ENCODE measurements at places on chromosomes 5 and 9. TPM values are rescaled to one million over a fixed set of nuclear protein-coding genes. Genes with fewer than 3 reads are reported as not detected.
A peak's percentile ranks its signal among the peaks of the same experiment; 100 is the strongest.

DNA sequence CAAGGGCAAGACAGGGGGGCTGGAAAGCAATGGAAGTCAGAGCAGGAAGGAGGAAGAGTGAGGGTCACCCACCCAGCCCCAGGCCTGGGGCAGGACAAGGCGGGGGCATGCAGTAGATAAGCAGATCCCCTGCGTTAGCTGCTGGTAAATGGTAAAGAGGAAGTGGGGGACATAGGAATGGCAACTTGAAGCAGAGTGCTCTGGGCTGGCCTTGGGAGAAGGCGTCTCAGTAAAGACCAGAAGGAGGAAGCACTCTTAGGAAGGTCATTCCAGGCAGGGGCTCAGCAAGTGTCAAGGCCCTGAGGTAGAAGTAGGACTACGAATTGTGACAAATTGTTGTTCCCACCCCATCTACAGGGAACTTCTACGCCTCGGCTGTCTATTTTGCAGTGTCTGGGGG is 15.1 kb downstream of the TCOF1 start:
- no peak for DNase-seq

DNA sequence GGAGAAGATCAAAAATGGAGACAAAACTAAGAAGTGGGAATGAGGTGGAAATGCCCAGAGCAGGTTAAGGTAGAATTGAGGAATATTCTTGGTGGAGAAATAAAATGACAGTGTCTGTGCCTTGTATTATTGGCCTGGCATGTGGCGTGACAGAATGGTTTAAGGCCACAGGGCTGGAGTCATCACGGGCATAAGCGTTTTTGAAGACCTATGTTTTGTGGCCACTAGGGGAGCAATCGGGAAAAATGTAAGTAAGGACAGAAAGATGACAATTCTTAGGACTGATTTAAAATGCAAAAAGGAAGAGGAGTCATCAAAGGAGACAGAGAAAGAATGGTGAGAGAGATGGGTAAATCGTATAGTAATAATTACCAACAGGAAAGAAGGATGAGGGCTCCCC is 72.2 kb upstream of the EPB41L4A start:
- DNase-seq: no peak

DNA sequence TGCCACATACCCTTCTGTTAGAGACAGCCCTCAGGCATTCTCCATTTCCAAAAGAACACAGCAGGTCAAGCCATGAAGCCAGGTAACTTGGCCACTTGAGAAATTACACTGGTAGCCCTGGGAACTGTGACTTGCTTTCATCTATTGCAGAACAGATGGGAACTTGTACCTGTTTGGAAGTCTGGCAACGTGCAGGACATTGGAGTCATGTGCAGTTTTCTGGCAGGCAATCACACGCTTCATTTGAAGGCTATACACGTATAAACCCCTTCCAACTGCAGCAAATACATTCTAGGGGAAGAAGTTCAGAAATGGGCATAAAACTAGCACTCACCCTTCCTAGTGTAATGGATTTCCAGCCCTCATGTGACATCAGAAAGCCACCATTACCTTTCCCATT is 54.0 kb downstream of the WDR41 start:
- DNase-seq: no peak

DNA sequence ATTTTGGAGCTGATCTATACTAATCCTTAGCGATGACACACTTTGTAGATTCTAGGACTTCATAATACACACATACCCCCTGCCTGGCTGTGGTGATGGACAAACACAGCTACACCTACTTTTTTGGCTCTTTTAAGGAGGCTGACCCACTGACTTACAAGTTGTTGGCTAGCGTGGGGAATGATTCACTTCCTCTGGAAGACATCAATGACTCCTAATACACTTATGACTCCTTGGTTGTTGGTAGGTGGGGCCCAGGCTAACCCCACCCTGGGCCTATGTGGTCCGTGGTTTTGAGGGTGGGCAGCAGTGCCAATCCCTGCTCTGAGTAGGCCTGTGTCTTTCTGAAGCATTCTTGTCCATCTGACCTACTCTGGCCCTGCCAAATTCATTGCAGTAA is 144.4 kb downstream of the SLC12A2 start:
- no peak for DNase-seq

DNA sequence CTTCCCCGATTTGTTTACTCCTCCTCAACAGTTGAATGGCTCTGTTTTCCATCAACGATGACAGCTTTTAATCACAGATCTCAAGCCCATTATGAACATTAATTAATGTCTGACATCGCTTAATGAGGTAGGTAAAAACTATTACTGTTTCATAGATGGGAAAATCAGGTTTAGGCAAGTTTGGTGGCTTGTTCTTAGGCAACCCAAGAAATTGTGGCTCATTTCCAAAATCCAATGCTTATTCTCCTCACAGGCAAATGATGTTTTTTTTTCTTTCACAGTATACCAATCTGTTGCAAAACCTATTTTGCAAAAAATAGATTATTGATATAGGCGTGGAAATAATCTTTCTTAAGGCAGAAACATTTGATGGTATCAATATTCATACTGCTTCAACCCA is 70.8 kb upstream of the CHD1 start:
- DNase-seq: no peak

- no peak for DNase-seq
Observed at GRCh38 chr9:114694719-114695269, 12.8 kb upstream of the TEX48 start.

The CCDC192 gene
- not detected for total RNA-seq

DNA sequence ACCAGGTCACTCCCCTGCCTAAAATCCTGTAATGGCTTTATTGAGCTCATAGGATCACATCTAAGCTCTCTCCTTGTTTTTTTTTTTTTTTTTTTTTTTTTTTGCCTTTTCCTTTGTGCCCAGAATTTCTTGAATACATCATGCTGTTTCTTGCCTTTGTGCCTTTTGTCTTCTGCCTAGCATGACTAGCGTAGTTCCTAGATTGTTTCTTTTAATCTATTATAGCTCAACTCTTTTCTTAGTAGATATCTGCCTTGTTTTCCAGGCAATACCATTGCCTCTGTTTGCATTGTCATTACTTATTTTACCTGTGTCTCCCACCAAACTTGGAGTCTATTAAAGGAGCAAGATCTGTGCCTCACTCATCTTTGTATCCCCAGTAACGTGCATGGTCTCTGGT is 106.1 kb upstream of the C9orf72 start:
- DNase-seq: no peak

- DNase-seq: peak; percentile 75
Observed at GRCh38 chr9:98986866-98987651, 43.4 kb downstream of the COL15A1 start.

- no peak for DNase-seq
Observed at GRCh38 chr5:110752953-110753352, 14.1 kb downstream of the SLC25A46 start.

DNA sequence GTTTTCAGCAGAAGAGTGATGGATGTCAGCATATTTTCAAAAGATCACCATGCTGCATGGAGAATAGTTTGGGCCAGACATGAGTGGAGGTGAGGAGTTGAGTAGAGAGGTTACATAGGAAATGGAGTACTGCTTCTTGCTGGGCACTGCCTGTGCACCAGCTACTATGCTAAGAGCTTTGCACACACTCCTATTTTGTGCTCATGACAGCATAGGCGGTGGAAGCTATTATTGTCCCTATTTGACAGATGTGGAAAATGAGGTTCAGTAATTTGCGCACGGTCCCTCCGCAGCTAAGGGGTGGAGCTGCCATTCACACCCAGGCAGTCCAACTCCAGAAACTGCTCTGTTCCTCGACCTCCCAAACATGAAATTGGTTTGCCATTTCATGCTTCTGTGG is 67.8 kb downstream of the ENTREP1 start:
- no peak for DNase-seq

DNA sequence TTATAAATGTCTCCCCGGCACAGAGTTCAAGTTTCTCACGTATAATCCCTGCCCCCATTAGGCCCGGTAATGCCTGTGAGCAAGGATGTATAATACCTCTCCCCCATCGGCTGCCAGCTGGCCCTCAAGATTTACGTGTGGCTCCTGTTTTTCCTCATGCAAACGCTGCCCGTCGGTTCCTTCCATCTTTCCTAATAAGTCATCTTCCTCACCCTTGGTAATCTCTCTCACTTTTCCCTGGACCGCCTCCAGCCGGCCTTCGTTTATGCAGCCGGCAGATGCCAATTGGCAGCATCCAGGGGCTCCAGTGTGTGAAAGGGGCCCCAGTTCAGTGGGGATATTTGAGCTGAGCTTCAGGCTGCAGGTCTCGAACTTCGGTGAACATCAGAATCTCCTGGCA is 86.5 kb upstream of the NEURL1B start:
- DNase-seq: no peak

DNA sequence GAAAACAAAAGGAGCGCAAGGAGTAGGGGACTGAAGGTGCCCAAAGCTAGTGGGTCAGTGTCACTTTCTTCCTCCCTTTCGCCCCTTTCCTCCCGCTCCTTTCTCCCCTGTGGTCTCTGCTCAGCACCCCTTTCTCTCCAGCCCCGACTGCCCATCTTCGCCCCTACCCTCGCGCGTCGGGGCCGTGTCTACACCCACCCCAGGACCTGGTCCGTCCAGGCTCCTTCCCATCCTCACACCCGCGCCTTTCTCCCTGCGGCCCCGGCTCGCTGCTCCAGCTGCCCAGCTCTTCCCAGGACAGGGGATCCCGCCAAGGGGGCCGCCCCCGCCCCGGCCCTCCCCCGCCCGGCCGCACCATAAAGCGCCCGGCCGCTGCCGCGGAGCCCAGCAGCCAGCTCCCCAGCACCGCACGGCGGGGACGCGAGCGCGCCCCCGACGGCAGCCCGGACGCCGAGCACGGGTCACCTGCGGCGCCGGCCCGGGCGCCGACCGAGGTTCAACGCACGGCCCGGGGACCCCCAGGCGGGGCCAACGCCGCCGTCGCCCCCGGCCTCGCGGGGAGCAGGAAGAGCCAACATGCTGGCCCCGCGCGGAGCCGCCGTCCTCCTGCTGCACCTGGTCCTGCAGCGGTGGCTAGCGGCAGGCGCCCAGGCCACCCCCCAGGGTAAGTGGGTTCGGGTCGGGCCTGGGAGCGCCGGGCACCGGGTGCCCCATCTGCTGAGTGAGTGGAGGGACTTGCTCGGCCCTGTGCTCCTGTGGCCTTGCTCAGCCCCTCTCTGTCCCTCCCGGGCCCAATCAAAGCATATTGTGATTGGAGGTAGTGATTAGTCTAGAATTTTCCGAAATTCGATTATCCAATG is at the start of gene THBS4:
Gene THBS4, plus strand, starts transcription at position 387 of the 860 bp plus-strand sequence. Its CDS starts 190 bp downstream, at position 577.
- DNase-seq: no peak

DNA sequence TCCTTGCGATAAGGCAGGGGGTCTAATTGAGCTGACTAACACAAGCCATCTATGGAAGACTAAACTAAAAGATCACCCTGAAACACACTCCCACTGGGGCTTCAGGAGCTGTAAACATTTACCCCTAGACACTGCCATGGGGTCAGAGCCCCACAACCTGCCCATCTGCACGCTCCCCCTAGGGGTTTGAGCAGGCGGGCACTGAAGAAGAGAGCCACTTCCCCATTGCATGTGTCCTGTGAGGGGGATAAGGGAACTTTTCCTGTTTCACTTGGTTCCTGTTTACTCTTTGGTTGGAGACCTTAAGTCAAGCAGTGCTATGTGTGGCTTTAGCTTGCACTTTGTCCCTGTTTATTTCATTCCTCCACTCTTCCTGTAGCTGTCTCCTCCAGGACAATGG is 1929.5 kb upstream of the CDH9 start:
- DNase-seq: no peak

- DNase-seq: no peak
Observed at GRCh38 chr9:106560540-106560939, 302.4 kb upstream of the ZNF462 start.

The FAM151B gene
- total RNA-seq: 2.1 TPM

The SV2C gene
- total RNA-seq: 0.67 TPM

- no peak for DNase-seq
Observed at GRCh38 chr5:45372629-45373028, 323.6 kb downstream of the HCN1 start.

The SAP30L gene
- total RNA-seq: 32.3 TPM

The TEX48 gene
- total RNA-seq: not detected

The TAS2R1 gene
- total RNA-seq: not detected

GRCh38 chr5:172571413-172571812 is 69.7 kb upstream of the NEURL1B start:
- no peak for DNase-seq

The PDE6A gene
- total RNA-seq: 0.13 TPM

DNA sequence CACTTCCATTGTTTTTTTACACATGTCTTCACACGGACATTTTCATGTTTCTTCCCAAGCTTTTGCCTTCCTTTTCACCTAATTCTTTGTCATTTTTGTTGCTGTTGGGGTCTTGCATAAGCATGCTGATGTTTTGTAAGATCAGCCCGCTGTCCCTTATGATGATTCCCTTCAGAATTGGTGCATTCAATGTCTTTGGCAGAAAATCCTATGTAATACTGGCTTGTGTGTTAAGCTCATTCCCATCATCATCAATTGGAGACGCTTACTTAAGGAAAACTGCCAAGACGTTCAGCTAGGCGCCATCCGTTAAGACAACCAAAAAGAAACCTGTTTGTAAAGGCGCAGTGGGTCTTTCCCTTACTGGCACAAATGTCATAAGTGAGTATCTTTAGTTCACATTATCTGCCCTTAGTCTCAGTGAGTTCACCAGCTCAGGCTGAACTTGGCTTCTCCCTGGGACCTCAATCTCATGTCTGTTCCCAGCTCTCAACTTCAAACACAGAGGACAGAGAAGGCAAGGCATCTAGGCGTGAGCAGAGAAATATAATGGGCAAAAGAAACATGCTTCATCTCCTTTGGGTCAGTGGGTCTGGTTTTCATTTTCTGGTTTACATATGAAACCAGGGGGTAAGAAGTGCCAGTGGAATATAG is 97.9 kb downstream of the EFNA5 start:
- DNase-seq: no peak

DNA sequence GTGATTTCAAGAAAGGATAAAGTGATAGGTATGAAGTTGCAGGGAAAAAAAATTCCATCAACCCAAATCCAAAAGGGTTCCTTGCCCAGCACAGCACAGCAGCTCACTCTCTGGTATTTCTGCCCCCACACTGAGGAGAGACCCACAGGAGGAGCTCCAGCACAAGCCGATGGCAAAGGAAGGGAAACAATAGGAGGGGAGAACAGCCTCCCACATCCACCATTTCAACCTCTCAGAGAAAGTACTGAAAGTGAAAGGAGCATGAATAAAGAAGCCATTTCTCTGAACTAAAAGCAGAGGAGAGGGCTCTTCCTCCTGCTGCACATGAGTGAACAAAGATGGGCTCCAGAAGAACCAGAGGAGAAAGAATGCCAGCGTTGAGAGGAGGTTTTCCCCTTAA is 54.9 kb upstream of the ZSWIM6 start:
- no peak for DNase-seq

- no peak for DNase-seq
Observed at GRCh38 chr5:83919071-83920041, 198.7 kb upstream of the HAPLN1 start.

GRCh38 chr5:123545506-123545905 is 33.5 kb downstream of the CSNK1G3 start:
- DNase-seq: no peak

DNA sequence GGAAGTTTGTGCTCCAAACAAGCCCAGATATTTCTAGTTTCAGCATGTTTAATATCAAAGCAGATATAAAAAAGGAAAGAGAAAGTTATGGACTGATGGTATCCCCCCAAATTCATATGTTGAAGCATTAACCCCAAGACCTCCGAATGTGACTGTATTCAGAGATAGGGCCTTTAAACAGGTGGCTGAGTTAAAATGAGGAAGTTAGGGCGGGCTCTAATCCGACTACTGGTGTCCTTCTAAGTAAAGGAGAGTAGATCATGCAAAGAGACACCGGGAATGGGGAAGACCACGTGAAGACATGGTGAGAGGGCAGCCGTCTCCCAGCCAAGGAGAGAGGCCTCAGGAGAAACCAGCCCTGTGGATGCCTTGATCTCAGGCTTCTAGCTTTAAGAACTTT is 324.1 kb upstream of the KIF2A start:
- no peak for DNase-seq

GRCh38 chr9:78828521-78828920 is 531.6 kb downstream of the PSAT1 start:
- no peak for DNase-seq

Measured in cardiac septum (tissue), 1 donor.